NCI-H1417 treated with DMSO at 0.1 percent for 48 hours (cell line): ENCODE measurements at places on chromosomes 4 and X.

GRCh38 chrX:118348186-118348810 lies 2.4 kb downstream of the WDR44 start:
- no peak for DNase-seq

DNA sequence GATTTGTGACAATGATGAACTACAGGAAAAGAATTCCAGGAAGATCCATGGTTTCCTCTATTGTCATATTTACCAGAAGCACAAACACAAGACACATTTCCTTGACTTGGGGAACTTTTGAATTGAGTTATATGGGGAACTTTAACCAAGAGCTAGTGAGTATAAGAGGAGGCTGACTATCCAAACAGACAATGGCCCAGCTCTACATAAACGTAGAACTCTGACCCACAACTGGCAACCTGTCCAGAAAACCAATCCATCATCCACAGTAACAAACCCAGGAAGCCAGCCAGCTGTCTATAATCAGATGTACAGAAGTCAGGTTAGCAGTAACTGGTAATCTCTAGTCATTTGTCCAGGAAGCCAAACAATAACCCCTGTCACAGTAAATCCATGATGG lies 167.0 kb upstream of the CPEB2 start:
- DNase-seq: no peak

DNA sequence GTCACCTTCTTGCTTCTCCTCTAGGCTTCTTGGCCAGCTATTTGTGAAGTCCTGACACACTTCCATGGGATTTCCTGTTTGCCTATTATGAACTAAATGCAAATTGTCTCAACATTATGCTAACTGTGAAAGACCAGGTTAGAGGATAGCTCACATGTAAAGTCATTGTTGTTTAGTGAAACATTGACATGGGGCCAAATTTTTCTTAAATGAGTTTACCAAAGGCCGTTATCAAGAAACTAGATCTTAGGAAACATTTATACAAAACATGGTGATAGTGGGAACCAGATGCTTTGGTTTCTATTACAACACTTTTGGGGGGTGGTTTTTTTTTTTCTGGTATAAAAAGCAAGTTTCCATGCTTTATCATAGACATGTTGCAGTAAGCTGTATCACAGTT lies 466.8 kb upstream of the FAM241A start:
- no peak for DNase-seq

GRCh38 chr4:3339577-3339976 lies 46.8 kb downstream of the RGS12 start:
- DNase-seq: no peak

GRCh38 chrX:23737413-23737812 lies 5.7 kb downstream of the ACOT9 start:
- DNase-seq: no peak

GRCh38 chrX:50913520-50913919 lies 3.0 kb downstream of the BMP15 start:
- DNase-seq: no peak

- no peak for DNase-seq
These were observed 55.6 kb downstream of the SPATA18 start for GRCh38 chr4:52106660-52107059.

DNA sequence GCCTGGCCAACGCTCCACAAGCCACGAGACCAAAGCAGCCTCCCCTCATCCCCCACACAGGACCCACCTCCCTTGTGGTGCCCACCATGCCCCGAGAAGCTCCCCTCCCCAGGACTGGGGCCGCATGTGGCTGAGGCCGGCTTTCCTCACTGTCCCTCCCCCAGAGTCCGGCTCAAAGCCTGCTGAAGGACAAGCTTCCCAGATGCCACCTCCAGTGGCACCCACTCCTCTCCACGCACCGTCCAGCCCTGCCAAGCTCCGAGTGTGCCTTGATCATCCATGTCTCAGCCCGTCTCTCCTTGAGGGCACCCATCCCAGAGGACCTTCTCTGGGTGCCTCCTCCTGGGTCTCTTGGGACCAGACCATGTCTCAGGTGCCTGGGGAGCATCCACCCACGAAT lies 58.8 kb upstream of the MXD4 start:
- no peak for DNase-seq

DNA sequence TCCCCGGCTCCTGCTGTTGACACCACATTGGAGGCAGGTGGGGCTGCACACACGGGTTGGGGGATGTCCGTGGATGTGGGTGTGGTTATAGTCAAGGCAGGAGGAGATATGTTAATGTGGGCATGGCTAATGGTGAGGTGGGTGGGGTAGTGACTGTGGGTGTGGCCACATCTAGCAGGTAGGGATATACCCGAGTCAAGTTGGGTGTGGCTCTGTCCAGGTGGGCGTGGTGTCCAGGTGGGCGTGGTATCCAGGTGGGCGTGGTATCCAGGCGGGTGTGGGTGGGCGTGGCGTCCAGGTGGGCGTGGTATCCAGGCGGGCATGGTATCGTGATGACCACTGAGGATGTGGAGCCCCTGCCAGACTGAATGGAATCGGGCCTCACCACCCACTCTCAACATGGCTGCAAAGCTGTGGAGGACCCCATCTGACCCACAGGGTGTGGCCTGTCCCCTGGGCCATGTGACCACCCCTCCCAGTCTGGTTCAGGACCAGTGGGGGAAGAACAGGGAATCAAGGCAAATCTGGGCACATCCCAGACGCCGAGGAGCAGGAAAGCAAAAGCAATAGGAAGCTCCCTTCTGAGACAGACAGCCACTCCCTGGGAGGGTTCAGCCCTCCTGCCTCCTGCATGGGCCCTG lies 21.0 kb downstream of the MAN2B2 start:
- no peak for DNase-seq

- DNase-seq: no peak
These were observed 1.3 kb downstream of the BGN start for GRCh38 chrX:153495903-153496589.

DNA sequence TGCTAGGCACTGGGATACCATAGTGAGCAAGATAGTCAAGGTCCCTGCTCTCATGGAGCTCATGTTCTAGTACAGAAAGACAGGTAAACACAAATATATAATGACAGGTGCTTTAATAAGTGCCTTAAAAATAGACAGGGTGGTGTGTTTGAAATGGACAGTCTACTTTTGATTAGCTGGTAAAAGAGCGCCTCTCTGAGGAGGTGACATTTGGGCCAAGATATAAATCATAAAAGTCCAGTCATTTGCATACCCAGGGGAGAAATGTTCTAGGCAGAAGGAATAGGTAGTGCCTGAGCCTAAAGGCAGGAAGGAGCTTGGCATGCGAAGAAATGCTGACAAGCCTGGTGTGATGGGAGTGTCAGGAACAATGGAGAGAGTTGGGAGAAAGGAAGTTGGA lies 83.6 kb downstream of the DNAAF6 start:
- no peak for DNase-seq

- DNase-seq: no peak
These were observed 16.6 kb upstream of the KLHL2 start for GRCh38 chr4:165190591-165191347.

DNA sequence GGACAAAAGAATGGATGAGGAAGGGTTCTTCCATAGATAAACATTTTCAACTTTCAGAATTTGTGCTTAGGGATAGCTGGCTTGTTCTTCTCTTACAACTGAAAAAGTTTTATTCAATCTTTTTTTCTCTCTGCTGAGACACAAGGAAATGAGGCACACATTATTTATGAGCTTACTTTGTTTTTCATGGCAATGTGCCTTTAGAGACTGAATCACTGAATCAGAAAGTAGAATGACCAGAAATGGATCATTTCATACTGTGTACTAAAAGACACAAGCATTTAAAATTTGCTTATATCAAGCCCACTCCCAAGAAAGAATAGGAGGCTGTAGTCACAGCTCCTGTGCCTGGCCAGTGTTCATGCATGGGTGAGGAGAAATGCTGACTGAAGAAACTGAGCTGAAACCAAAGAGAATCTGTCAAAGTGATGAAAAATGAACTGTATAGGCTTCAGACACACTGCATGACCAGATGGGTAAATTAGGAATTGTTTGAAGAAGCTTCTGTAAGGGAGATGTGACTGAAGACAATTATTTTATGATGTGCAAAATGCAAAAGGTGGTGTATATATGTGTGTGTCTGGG lies 413.8 kb downstream of the RAPGEF2 start:
- DNase-seq: no peak

DNA sequence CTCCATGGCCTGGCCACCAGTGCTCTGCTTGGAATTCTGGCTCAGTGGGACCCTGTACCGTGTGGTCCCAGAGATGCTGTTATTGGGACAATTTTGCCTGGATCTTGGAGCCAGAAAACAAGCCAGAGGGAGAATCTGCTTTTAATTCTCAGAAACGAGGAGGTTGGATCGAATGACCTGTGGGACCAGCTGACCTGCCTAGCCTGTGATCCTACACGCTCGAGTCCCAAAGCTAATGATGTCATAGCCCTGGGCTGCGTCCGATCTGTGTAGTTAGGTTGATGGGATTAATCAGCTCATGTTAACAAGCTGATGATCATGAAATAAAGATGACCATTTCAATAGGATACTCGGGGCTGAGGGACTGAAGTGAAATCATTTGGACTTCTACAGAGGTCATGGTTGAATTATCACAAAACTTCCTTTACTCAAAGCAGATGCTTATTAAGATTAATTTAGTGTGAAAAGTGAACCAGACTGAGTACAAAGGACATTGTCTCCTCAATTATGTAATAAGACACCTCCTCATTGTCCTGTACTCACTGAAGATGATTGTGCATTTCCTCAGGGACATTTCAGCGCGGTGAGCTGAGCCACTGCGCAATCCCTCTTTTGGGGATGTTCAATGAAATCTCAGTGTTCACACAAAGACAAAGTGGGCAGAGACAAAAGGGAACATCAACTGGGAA lies 51.9 kb upstream of the STX18 start:
- no peak for DNase-seq
